ENCODE measurements at places on chromosomes 2 and 18. TPM values are rescaled to one million over a fixed set of nuclear protein-coding genes. Genes with fewer than 3 reads are reported as not detected.

The DNAJC5G gene
- not detected for polyA plus RNA-seq

The FAM161A gene
- 12.0 TPM for polyA plus RNA-seq

The THAP4 gene
- polyA plus RNA-seq: 30.8 TPM

The MALL gene
- polyA plus RNA-seq: not detected

The CRACDL gene
- polyA plus RNA-seq: 0.85 TPM

The SEC11C gene
- polyA plus RNA-seq: 245 TPM

The KIF1A gene
- 89.2 TPM for polyA plus RNA-seq

The RAB6C gene
- 0.52 TPM for polyA plus RNA-seq

The LYG2 gene
- not detected for polyA plus RNA-seq

The PCARE gene
- not detected for polyA plus RNA-seq

The RTP5 gene
- 1.2 TPM for polyA plus RNA-seq

The LIMS4 gene
- 0.46 TPM for polyA plus RNA-seq

The VIT gene
- polyA plus RNA-seq: not detected

The RGPD4 gene
- polyA plus RNA-seq: 0.26 TPM

The GPC1 gene
- 74.0 TPM for polyA plus RNA-seq

The SP140 gene
- 0.74 TPM for polyA plus RNA-seq

The CCDC142 gene
- polyA plus RNA-seq: 21.6 TPM

The ACOXL gene
- polyA plus RNA-seq: 0.12 TPM

The FOXD4L1 gene
- 0.82 TPM for polyA plus RNA-seq

The SLC38A11 gene
- not detected for polyA plus RNA-seq

The MRO gene
- not detected for polyA plus RNA-seq

The MROH2A gene
- polyA plus RNA-seq: not detected

The LYPD6 gene
- 2.3 TPM for polyA plus RNA-seq

The SCN7A gene
- polyA plus RNA-seq: 0.09 TPM

The LOXHD1 gene
- polyA plus RNA-seq: not detected

The C2orf66 gene
- 1.4 TPM for polyA plus RNA-seq

The RIT2 gene
- polyA plus RNA-seq: 1.1 TPM

Measured in neural cell (in vitro differentiated cells).